ENCODE measurements at places on chromosomes 16 and 17. TPM values are rescaled to one million over a fixed set of nuclear protein-coding genes. Genes with fewer than 3 reads are reported as not detected.

The CHTF18 gene
- 14.5 TPM for total RNA-seq

The KCNH6 gene
- total RNA-seq = 0.78 TPM

The G6PC1 gene
- total RNA-seq = 2.6 TPM

The PRR29 gene
- total RNA-seq = 0.52 TPM

The TBC1D3L gene
- total RNA-seq = 9.9 TPM

The ALDOC gene
- total RNA-seq = 25.1 TPM

The AIPL1 gene
- not detected for total RNA-seq

The IL4R gene
- 236 TPM for total RNA-seq

The PIGL gene
- total RNA-seq = 34.5 TPM

The TMEM94 gene
- 27.2 TPM for total RNA-seq

The GPRC5B gene
- total RNA-seq = 27.7 TPM

The TOX3 gene
- total RNA-seq = 1.3 TPM

DNA sequence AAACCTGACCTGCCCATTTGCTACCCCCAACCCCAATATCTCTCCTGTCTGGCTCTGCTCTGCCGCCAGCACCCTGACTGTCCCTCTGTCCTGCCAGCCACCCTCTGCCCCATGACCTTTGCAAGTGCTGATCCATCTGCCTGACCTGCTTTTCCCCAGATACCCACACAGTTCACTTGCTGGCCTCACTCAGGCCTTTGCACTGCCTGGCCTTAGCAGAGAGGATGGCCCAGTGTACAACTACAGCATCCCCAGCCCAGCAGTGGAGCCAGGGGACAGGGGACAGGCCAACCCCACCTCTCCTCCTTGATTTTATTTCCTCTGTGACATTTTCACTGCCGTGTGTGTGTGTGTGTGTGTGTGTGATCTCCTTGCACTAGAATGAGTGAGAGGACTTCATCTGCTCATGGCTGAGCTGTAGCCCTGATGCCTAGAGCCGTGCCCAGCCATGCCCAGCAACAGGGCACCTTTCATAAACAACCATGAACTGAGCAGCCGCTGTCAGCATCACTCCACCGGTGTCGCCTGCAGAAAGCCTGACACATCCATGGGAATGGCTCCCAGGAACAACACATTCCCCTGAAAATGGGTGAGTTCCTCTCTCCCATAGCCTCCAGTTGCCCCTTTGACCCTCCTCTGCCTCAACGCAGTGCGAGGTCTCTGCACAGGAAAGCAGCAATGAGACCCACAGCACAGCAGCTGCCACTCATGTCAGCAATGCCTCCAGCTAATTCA, 36.0 kb upstream of the RBFOX3 start:
- no peaks in the 10 kb centered on the region for H3K36me3 ChIP-seq
- H3K27me3 ChIP-seq = no peaks in the 10 kb centered on the region
- no peak for DNase-seq
- H3K4me3 ChIP-seq = no peak overlapping the region

DNA sequence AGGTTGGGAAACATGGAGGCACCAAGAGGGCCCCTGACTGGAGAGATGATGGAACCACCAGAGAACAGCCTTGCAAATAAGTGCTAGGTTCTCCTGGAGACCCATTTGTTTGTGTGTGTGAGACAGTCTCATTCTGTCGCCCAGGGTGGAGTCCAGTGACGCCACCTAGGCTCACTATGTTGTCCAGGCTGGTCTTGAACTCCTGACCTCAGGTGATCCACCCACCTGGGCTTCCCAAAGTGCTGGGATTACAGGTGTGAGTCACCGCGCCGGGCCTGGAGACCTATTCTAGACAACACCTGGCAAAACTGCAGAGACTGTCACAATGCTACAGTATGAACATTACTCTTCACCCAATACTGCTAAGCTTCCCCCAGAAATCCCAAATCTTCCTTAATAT, 1.5 kb downstream of the NPLOC4 start:
- H3K27ac ChIP-seq = no peak overlapping the region
- peaks cover 23% of the 10 kb centered on the region for H3K4me1 ChIP-seq
- DNase-seq = no peak
- no peaks in the 10 kb centered on the region for H3K27me3 ChIP-seq
- H3K36me3 ChIP-seq = no peaks in the 10 kb centered on the region

DNA sequence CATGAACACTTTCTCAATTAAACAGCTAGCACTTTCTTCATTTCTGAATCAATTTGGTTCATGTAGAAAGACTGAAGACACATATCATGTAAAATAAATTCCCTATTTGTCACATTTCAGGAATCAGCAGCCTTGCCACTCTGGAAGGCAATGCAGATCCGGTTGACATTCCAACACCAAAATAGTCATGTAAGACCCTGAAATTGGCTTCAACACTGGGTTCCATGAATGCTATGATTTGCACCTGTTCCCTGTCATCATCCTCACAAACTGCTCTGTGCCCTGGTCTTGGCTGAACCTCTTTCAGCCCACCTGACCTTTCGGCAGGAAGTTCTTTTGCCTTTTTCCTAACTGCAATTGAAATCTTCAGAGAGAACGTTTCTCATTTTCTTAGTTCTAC, 156.9 kb downstream of the CDH8 start:
- no peaks in the 10 kb centered on the region for H3K36me3 ChIP-seq
- no peak overlapping the region for H3K27ac ChIP-seq
- DNase-seq = no peak
- H3K27me3 ChIP-seq = no peaks in the 10 kb centered on the region
- no peaks in the 10 kb centered on the region for H3K4me1 ChIP-seq
- H3K4me3 ChIP-seq = no peak overlapping the region

DNA sequence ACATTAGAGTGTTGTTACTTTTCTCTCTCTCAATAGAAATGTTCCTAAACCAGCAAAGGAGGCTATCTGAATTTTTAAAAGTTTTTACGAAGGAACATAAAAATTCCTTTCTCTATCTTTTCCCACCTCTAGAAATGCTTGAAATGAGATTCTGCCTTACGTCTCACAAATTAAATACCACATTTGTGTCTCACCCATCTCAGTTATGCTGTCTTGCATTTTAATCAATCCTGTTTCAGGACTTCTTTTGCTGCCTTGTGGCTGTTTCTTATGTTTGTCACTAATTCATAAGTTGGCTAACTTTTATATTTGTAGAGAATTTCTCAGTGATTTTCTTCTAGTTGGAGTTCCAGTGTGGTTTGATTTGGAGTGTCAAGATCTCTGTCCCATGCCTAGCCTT, 3.5 kb downstream of the OMG start:
- H3K4me1 ChIP-seq = no peaks in the 10 kb centered on the region
- no peak for DNase-seq

DNA sequence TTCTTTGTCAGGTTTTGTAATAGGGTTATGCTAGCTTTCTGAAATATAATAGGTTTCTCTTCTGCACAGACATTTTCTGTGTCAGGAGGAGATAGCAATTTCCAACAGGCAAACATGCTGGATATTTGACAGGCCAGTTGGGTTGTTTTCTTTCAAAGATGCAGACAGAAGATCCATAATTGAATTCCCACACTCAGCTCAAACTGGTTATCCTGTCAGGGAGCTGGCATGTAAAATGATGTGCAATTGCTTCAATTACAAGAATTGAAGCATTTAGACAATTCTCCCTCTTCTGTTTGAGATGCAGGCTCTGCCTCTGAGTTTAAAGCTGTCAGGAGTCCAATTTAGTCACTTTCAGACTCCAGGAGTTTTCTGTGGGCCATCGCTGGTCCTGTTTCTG, 146.2 kb upstream of the ZKSCAN2 start:
- no peaks in the 10 kb centered on the region for H3K36me3 ChIP-seq
- no peaks in the 10 kb centered on the region for H3K4me1 ChIP-seq
- H3K27me3 ChIP-seq = no peaks in the 10 kb centered on the region
- no peak overlapping the region for H3K4me3 ChIP-seq
- H3K27ac ChIP-seq = no peak overlapping the region

DNA sequence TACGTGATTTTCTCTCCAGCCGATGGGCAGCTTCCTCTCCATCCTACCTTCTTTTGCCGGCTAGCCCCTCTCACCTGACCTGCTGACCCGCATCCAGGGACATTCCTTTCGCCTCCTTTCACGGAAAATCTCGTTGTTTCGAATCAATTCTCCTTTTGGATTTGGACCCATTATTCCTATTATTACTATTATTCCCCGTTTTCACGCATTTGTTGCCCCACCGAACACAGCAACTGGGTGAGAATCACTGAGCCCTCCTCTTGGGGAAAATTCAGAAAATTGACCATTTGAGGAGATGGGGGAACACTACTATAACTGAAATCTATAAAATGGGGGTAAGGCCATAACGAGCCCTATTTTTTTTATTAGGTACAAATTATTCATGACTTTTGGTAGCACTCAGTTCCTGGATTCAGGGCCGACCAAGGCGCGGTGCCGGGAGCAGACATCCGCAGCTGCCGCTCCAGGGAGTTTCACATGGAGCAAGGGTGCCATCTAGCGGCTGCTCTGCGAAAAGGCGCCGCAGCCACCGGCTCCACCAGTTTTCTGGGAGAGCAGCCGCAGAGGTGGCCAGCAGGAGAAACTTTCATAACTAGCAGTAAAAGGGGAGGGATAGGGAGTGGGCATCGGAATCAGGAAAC, 3.3 kb upstream of the HOXB8 start:
- peaks cover 12% of the 10 kb centered on the region for H3K4me1 ChIP-seq
- H3K27ac ChIP-seq = no peak overlapping the region
- H3K36me3 ChIP-seq = no peaks in the 10 kb centered on the region
- peaks cover 3% of the 10 kb centered on the region for H3K27me3 ChIP-seq
- peak; percentile 92 for DNase-seq

DNA sequence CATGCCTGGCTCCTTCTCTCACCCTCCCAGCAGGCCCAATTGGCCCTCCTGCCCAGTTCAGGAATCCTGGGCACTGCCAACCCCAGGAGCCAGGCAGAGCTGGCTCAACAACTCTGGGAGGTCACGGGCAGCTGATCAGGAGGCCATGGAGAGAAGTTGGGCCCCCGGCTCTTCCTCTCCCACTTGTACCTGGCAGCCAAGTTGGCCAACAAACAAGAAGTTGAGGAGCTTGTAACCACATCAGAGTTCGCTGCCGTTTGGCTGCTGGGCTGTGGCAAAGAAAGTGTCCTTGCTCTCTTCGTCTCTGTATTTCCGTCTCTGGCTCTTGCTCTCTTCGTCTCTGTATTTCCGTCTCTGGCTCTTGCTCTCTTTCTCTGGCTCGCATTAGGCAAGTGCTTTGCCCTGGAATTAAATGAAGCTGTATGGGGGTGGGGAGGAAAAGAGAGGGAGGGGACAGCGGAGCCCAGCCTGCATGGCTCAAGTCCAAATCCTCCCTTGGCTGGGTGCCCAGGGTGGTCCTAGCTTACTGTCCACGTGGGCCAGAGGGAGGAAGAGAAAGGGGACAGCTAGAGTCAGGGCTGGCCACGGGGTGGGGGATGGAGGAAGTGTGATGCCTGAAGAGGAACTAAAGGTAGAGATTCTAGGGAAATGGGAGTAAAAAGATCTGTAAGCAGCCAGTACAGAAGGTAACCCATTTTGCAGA, 7.8 kb upstream of the TMEM132E start:
- no peaks in the 10 kb centered on the region for H3K4me1 ChIP-seq
- no peak for DNase-seq
- H3K27me3 ChIP-seq = no peaks in the 10 kb centered on the region

GRCh38 chr17:30347488-30347887, 13.6 kb upstream of the TMIGD1 start:
- no peaks in the 10 kb centered on the region for H3K27me3 ChIP-seq
- H3K27ac ChIP-seq = no peak overlapping the region
- no peak overlapping the region for H3K4me3 ChIP-seq
- peaks cover 39% of the 10 kb centered on the region for H3K4me1 ChIP-seq
- no peaks in the 10 kb centered on the region for H3K36me3 ChIP-seq
- DNase-seq = no peak
